Stimulated activated CD4-positive, alpha-beta T cell treated with anti-CD3 and anti-CD28 coated beads, Interleukin-4, amount 100 ng/mL, for 4 hours (primary cell): ENCODE measurements at places on chromosomes 3 and 15.
A peak's percentile ranks its signal among the peaks of the same experiment; 100 is the strongest.

GRCh38 chr3:88408935-88409334 lies 259.2 kb downstream of the C3orf38 start:
- DNase-seq, result no peak

- DNase-seq, result no peak
Measured at GRCh38 chr3:193971261-193971751, 164.6 kb upstream of the HES1 start.

DNA sequence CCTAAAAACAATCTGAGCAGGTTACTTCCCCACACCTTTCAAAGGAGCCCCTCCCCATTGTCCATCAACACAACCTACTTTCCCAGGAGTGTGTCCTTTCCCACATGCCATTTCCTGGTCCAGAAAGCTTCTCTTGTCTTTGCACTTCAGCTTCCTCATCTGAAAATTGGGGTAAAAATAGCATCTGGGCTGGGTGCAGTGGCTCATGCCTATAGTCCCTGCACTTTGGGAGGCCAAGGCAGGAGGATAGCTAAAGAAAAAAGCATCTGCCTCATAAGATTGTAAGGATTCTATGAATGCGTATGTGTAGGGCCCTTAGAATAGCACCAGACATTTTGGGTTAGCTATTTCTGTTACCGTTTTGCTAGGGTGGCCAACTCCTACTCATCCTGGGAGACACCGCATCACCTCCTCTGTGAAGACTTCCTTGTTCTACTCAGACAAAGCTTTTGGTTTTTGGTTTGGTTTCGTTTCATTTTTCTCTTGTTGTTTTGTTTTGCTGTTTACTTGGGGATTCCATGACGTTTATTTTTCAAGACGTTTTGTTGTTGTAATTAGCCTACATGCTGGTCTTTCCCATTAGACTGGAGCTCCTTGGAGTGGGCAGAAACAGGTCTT lies 224.4 kb upstream of the TLE3 start:
- DNase-seq, result no peak

DNA sequence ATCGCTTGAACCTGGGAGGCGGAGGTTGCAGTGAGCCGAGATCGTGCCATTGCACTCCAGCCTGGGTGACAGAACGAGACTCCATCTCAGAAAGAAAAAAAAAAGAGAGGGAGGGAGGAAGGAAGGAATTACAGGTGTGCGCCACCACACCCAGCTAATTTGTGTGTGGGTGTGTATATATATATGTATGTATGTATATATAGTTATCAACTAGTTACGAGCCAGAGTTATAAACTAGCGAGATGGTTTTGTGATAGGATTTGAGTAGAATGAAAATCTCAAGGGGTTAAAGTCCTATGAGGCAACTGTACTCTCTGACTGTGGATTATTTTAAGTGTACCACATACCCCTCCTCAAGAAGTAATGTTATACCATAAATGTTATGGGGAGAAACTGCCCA lies 50.9 kb upstream of the SIN3A start:
- no peak for DNase-seq

DNA sequence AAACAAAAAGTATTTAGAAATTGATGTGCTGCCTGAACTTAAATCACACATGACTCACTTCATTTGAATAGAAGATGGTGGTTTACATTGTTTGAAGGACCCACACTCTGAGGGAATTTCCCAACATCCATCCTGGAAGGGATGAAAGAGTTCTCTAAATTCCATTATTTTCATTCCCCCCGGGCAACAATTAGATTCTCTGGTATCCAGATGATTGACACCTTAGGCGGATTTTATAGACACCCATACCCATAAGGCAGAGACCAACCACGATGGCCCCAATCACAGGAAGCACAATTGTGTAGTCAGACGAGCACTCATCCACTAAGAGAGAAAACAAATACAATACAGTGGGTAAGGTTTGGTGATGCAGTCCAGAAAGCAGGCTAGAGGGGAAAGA lies 24.6 kb upstream of the MCCC1 start:
- DNase-seq, result no peak

DNA sequence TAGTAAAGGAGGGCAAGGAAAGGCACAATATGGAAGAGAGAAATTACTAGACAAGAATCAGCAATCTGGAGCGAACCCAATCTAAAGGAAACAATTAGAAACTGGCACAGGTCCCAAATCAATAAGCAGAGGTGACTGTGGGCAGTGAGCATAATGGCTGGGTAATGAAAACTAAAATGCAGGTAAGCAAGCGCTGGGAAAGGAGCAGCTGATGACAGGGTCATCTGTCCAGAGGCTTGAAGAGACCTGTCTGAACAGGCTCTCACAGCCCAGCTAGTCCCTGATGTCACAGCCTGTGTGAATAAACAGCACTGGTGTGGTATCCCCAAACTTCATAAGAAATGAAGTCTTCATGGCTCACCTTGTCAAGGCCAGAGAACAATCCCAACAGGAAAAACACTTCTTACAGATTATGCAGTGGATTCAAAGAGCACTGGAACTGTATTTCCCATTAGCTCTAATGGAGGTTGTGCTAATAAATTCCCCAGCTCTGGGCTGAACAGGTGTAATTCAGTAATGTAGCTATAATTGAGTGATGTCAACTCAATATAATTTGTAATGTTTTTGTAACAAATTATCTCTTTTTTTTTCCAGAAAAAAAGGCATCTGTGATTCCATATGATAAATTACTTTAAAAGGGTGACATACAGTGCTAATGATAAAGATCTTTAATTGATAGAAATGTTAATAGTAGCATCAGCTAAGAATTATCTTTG lies 197.3 kb downstream of the FHIT start:
- no peak for DNase-seq

DNA sequence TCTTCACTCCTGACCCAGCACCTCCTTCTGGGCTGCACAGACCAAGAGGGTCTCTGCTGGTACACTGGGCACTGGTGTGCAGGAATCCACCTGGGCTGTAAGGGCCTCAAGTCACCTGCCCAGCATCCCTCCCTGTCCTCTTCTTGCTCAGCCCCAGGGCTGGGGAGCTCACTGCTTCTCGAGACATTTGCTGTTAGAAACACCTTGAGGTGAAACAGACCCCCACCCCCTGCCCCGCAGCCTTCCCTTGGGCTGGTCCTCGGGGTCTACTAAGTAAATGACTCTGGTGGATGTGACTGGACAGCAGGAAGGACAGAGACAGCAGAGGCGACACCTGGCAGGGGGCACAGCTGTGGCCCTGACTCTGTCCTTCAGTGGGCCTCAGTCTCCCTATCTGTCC lies 29.1 kb downstream of the LOXL1 start:
- DNase-seq, result no peak

GRCh38 chr3:69531576-69532546 lies 146.0 kb upstream of the FRMD4B start:
- DNase-seq, result no peak

GRCh38 chr3:172550347-172550943 lies 27.2 kb upstream of the TNFSF10 start:
- peak; percentile 61 for DNase-seq

GRCh38 chr3:171353423-171353822 lies 106.8 kb downstream of the TNIK start:
- no peak for DNase-seq

GRCh38 chr15:38878026-38878425 lies 313.4 kb upstream of the RASGRP1 start:
- no peak for DNase-seq

- no peak for DNase-seq
Measured at GRCh38 chr3:159763011-159763601, 225.5 kb upstream of the IL12A start.

DNA sequence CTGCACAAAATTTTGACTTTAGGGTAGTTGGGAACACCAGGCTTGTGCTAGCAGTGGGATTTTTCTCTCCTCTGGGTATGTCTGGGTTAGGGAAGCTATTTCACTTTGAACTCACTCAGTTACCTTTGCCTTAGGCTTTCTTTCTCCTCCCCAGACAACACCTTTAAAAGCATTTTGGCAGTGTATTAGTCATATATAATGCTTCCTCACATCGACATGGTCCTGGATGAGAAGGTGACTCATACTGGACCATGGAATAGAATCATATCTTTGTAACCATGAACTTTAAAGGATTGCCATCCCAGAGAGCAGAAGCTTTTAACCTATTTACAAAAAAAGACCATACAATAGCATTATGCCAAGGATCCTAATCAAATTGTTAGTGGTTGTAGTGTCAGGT lies 2.7 kb downstream of the RYR3 start:
- DNase-seq, result no peak

DNA sequence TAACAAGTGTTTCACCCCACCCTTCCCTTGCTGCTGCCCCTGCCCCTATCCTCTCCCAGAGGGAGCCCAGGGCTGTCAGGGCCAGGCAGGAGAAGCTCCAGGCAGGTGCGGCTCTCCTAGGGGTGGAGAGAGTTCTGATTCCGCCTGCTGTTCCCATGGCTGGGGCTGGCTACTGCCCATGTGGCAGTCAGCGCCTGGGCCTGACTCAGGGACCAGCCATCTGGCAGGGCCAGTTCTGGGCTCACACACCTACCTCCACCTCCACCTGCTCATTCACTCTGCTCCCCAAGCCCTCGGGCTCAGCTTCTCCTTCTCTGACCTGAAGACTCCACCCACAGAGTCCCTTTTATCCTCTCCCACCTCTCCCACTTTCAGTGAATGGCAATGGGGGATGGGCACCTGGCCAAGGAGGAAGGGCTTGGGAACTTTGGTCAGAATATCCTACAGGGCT lies 23.4 kb downstream of the AMOTL2 start:
- no peak for DNase-seq

DNA sequence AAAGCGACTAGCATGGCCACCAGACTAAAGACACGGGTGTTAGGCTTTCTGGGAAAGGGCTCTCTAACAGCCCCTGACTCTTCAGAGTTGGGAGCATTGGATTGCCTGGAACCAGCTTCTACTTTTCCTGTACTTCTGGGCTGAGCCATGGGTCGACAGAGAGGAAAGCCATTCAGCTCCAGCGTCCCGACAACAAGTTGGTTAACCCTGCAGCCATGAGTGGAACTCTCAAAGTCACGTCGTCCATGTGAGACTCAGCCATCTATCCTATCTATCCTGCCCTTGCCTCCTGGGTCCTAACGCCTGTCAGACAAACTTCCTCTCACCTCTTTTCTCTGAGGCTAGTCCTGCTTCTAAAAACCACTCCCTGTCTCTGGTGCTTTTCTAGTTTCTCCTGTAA lies 32.6 kb upstream of the TBC1D5 start:
- no peak for DNase-seq

- no peak for DNase-seq
Measured at GRCh38 chr15:64070965-64071851, 22.4 kb downstream of the CIAO2A start.

DNA sequence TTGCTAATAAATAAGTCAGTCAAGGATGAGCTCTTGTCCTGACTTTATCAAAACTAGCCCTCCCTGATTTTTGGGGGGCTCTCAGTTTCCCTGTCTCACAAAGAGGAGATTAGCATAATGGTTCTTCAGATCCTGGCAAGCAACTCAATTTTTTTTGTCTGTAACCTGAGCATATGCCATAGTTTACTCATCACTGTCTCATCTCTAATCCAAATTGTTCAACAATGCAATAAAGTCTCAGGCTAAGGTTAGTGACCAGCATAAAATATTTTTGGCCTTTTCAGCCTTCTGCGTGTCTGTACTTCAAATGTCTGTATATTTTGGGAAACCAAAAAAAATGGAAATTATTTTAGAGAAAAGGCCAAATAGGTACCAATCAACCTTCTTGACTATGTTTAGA lies 465.6 kb upstream of the TPRG1 start:
- no peak for DNase-seq

GRCh38 chr15:48395521-48396011 lies 64.3 kb downstream of the DUT start:
- DNase-seq, result no peak

DNA sequence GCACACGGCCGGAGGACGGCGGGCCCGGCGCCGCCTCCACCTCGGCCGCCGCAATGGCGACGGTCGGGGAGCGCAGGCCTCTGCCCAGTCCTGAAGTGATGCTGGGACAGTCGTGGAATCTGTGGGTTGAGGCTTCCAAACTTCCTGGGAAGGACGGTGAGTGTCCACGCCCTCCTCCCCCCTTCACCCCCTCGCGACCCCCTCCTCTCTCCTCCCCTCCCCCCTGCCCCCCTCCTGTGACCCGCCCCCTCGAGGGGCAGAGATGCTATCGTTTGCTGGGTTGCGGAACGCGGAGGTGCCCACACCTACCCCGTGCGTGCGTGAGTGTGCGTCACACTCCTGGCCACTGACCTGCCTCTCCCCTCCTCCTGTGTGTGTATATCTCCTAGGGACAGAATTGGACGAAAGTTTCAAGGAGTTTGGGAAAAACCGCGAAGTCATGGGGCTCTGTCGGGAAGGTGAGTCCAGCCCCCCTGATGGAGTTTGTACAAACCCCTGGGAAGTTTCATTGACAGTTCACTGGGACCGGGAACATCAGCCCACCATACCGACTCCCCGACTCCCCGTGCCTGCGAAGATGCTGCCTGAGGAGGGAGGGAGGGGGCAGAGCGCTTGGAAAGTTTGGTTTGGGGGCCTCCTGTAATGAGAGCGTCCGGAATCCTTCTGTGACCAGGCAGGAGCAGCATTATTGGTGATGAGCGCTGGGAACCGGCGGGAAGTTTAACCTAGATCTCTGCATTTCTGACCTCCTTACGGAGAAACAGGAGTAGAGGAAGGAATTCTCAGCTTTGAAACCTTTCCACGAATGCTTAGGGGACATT lies 795 bp upstream of the SCAANT1 start:
- DNase-seq, result peak; percentile 52

GRCh38 chr3:186589121-186589520 lies 18.6 kb downstream of the DNAJB11 start:
- no peak for DNase-seq

GRCh38 chr15:96586901-96587300 lies 256.4 kb downstream of the NR2F2 start:
- DNase-seq, result no peak

- DNase-seq, result no peak
Measured at GRCh38 chr3:99768126-99768525, 49.5 kb upstream of the CMSS1 start.

GRCh38 chr3:153623834-153624233 lies 461.8 kb downstream of the RAP2B start:
- no peak for DNase-seq
